ENCODE measurements at places on chromosomes 5 and 9.

GRCh38 chr5:148913985-148914431 lies 87.6 kb downstream of the ADRB2 start:
- DNase-seq: no peak

DNA sequence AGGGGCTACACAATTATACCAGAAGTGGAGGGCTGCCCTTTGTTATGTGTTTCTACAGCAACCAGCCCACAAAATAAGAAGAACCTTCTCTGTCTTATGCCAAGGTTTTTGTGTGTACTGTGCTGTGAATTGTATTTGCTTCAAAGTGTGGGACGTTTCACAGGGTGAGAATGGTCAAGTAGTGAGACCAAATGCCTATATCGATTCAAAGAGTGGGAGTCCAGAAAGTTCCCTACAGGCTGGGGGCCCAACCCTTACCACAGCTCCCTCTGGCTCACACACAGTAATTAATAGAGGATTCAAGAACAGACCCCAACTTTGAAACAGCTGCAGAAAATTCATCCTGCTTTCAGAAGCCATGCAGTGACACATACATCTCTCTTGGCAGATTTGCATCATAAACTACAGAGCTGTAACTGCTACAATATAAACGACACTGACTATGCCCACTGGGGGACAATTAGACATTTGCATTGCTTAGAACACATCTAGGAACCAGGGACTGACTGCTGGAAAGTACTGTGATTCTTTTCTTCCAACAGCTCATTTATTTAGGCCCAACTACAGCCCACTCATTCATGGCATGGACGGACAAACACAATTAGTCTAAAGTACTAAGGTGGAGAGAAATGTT lies 12.8 kb downstream of the ENC1 start:
- DNase-seq: no peak

GRCh38 chr5:180238631-180239030 lies 29.6 kb upstream of the RASGEF1C start:
- no peak for DNase-seq

- no peak for DNase-seq
Observed at GRCh38 chr5:149770236-149770635, 40.1 kb downstream of the PPARGC1B start.

DNA sequence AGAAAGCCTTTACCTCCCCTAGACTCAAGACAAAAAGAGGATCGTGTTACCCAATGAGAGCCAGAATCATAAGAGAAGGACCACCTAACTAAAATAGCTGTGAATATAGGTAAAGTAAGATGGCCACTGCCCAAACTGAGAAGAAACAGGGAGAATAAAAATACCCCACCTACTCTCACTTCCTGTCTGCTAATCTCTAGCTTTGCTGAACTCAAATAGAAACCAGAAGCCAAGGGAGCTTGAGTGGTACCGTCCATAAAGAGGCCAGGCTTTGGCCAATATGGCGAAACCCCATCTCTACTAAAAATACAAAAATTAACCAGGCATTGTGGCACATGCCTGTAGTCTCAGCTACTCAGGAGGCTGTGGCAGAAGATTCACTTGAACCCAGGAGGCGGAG lies 123.0 kb upstream of the FST start:
- DNase-seq: peak; percentile 1

DNA sequence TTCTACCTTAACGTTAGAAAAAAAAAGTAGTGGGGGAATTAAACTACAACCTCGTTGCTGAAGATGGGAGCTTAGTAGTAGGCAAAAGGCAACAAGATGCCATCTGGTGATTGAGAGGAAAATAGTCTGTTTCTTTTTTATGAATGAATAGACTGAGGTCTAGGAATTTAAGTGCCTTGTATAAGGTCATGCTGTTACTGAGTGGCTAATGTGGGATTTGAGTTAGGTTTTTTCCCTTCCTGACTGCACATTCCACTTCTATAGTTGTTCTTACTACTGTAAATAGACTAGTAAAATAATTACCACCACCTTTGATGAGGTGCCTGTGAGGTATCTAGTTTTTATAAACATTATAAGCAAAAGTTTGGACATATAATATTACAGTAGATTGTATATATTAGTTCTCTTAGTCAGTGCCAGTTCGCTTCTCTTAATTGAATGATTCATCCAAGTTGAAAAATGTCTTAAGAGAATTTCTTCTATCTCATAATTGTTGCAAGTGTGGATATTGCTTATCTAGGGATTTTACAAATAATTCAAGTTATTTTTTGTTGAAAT lies 19.1 kb downstream of the FSD1L start:
- DNase-seq: no peak

GRCh38 chr5:112480501-112480900 lies 61.4 kb upstream of the EPB41L4A start:
- DNase-seq: no peak

DNA sequence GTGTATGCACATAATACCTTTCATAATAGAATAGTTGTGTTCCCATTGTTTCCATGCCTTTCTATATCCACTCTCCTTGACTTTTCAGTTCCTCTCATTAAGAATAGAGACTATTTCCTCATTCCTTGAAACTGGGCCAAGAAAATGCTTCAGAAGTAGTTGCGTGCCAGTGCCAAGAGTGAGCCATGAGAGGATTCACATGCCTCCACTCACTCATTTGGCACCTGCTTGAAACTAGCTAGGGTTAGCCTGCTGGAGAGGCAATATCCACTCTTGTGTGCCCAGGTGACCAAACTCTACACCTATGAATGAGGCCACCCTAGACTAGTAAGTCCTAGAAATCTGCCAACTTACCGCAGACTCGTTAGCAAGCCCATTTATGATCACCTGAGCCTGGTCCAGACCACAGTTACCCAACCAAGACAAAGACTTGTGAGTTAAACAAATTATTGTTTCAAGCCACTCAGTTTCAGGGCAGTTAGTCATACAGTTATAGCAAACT lies 276.3 kb downstream of the EPB41L4A start:
- DNase-seq: peak; percentile 10

GRCh38 chr9:3447143-3447542 lies 78.7 kb downstream of the RFX3 start:
- no peak for DNase-seq

- no peak for DNase-seq
Observed at GRCh38 chr9:29830821-29831220, 2257.5 kb upstream of the C9orf72 start.

GRCh38 chr9:87479801-87480201 lies 17.9 kb upstream of the DAPK1 start:
- DNase-seq: peak; percentile 70

DNA sequence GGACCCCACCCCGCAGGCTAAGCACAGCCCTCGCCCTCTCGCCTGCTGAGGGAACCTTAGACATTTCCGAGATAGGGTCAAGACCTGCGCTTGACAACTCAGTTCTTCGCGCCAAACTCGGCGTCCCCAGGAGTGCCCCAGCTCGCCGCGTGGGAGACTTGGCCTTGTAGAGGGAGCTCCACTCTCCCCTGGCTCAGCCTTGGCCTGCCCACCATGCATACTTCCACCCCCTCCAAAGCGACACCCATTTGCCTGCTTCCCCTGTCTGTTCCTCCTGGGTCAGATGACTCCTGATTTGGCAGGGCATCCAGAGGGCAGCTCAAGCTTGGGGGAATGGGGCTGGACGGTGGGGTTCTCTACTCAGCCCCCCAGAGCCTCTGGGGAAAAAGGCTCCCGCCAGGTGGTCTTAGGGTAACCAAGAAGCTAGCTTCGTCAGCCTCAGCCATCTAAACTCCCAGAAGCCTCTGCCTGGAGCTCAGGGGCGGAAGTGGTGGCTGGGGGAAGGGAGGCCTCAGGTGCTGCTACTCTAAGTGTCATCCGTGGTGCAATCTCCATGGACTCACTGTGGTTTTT lies 560 bp downstream of the DOCK2 start:
- peak; percentile 78 for DNase-seq

GRCh38 chr9:97983589-97984187 lies 547 bp downstream of the ANP32B start:
- peak; percentile 78 for DNase-seq

- no peak for DNase-seq
Observed at GRCh38 chr5:37532976-37533740, 154.0 kb downstream of the WDR70 start.

- no peak for DNase-seq
Observed at GRCh38 chr9:111645806-111646205, 14.7 kb downstream of the DNAJC25 start.

GRCh38 chr9:87853302-87853701 lies 29.4 kb upstream of the SPATA31E1 start:
- DNase-seq: no peak

DNA sequence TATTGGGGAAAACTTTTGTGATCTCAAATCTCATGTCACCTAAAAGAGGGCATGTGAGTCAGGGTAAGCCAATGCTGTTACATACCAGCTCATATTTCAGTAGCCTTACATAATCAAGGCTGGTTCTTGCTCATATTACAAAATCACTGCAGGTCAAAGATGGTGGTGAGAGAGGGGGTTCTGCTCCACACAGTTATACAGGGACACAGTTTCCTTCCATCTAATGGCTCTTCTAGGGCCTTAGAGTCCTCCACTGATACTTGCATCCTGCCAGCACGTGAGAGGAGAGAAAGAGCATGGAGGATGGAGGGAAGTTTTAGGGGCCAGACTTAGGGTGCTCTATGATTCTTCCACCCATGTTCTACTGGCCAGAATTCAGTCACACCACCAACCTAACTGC lies 130.0 kb downstream of the LIFR start:
- no peak for DNase-seq

DNA sequence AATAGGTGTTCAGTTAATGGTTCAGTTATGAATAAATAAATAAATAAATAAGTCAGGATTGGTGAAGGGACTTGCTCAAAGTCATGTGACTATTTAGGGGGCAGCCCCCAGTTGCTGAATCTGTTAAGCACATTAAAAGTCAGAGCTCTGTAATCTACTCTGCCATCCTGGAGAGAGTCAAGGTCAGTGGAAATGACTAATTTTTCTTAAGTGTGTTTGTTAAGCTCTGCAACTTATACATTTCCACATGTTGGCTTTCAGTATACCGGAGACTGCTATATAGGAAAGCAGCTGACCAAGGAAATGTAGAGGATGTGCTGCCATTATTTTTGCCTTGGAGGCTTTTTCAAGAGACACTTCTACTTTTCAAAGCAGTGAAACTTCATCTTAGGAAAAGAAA lies 57.9 kb downstream of the KIAA1958 start:
- DNase-seq: no peak

- no peak for DNase-seq
Observed at GRCh38 chr5:9799606-9800005, 169.5 kb upstream of the TAS2R1 start.

GRCh38 chr5:51987239-51987638 lies 604.0 kb downstream of the ISL1 start:
- no peak for DNase-seq

DNA sequence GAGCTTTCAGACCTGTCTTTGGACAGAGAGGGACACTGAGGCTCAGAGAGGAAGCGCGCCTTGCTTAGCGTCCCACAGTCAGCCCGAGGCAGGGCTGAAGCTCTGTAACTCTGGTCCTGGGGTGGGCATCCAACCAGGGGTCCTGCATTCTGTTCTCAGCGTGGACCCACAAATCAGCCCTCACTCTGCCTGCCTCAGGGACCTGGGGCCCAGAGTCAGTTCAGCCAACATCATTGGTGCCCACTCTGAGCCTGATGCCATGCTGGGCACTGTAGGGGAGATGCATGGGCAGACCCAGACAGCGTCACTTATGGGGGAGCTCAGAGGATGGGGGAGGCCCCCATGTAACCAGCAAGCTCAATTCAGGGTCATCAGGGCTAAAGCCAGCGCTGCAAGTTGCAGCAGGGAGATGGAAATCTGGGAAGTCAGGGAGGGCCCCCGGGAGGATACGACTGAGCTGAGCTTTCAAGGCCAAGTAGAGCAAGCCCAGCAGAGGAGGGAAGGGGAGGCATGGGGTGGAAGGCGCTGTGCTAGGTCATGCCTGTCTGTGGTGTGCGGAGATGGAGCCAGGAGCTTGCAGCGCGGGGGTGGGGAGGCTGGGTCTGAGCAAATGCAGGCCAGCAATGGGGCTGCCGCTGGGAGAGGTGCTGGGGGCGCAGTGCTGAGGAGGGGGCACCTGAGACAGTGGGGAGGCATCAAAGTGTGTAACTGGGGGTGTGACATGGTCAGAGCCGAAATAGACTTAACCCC lies 21.1 kb downstream of the CORO2A start:
- no peak for DNase-seq

- no peak for DNase-seq
Observed at GRCh38 chr5:135170500-135170899, 136.5 kb upstream of the PITX1 start.

- peak; percentile 38 for DNase-seq
Observed at GRCh38 chr5:172834415-172835289, 601 bp downstream of the ERGIC1 start.

DNA sequence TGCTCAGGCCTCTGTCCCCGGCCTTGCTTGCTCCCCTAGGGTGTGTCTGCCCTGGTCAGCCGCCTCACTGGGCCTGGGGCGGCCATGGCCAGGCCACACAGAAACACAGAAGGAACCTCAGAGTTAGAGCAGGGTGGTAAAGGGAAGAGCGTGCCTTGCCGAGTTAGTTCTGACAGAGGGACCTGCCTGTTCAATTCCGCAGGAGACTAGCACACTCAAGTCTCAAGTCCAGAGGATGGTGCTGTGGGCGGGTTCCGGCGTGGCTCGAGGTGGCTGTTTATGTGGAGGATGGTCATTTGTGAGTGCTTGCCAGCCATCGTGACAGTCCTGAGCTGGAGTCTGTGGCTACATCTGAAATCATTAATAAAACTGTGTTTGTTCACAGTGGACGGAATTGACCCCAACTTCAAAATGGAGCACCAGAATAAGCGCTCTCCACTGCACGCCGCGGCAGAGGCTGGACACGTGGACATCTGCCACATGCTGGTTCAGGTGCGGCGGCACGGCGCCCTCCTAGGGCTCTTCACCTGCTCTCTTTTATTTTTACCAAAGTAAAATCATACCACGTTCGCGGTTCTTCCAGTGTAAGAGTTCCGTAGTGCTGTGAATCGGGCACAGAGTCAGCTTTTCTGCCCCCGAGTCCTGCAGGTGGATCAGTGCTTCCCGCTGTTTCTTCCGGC lies 95.5 kb upstream of the CACNA1B start:
- DNase-seq: no peak

GRCh38 chr9:38339087-38339486 lies 53.4 kb upstream of the ALDH1B1 start:
- DNase-seq: peak; percentile 27

DNA sequence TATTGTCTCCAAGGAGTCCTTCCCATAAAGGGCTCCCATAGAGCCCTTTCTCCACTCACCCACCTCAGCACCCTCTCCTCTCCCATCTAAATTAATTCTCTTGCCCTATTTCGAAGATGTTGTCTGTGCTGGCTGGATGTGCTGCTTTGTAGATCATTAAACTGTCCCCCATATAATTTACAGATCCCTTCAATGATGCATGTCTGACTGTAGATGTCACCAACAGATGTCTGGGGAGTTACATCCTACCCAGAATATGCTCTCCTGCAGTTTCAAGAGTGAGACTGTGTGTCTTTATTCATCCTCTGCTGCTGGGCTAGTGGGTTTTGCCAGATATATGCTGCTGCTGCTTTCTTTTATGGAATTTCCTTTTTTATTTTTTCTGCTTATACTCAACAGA lies 351.2 kb downstream of the MLLT3 start:
- DNase-seq: no peak

DNA sequence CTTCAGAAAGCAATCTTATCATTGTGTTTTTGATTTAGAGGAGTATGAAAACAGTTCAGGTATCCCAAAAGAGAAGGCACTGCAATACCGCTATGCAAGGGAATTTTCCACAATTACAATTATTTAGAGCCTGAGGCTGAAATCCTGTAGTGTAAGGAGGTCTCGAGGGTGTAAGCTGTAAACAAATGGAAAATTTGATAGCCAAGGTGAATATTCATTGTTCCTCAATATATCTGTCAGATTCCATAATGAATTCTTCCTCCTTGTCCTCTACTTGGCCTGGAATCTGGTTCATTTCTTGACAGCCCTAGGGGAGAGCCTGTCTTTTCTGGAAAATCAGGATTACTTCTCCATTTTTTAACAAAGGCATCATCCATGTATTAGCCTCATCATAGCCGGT lies 63.1 kb upstream of the SMARCA2 start:
- DNase-seq: no peak
